CD4-positive, alpha-beta memory T cell (primary cell): ENCODE measurements at places on chromosomes 3 and 15.

- no peak for DNase-seq
Observed at GRCh38 chr15:35605764-35606449, 59.9 kb upstream of the DPH6 start.

DNA sequence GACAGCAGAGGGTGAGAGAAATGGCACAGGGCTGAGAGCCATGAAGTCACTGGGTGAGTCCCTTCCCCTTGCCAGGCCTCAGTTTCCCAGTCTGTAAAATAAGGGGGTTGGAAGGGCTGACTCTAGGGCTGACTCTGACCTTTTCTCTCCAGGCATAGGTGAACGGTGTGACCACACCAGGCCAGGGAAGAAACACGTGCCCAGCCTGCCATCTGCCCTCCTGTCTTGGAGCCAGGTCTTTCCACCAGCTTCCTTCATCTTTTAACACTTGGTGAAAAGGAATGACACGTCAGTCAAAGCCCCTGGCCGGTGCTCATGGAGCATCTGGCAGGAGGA is 74.4 kb downstream of the CPN2 start:
- no peak for DNase-seq

DNA sequence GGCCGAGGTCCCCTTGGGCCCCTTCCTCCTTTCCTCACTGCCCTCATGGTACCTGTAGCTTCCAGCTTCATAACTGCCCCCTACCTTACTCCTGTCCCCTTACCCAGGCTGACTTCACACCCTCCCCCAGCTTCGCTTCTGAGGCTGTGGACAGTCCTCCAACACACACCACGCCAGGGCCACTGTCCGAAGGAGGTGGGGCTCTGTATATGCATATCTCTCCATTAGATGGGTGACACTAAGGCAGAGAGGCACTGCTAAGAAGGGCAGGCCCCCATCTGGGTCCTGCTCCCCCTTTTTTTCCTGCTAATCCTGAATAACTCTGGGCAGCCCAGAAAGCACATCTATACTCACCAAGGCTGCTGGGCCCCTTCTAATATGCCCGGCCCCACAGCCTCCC is 1.0 kb upstream of the COL7A1 start:
- DNase-seq: no peak

- DNase-seq: no peak
Observed at GRCh38 chr15:27238707-27239423, 267.9 kb downstream of the GABRG3 start.

DNA sequence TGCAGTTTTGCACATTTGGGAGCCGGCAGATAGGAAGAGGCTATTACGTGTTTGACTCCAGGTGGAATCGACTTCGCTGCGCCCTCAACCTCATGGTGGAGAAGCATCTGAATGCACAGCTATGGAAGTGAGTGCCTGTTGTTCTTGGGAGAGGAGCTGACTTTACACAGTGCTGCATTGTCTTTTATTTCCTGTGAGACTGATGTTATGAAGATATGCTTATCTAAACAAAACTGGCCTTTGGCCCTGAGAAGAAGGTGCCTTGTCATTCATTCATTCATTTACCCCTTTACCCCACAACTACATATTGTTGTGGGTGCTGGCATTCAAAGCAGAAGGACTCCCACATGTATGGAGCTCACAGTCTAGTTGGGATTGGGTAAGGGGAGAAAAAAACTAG is 32.6 kb downstream of the PSMD6 start:
- DNase-seq: no peak

- no peak for DNase-seq
Observed at GRCh38 chr3:51747840-51748239, 31.2 kb downstream of the IQCF6 start.

DNA sequence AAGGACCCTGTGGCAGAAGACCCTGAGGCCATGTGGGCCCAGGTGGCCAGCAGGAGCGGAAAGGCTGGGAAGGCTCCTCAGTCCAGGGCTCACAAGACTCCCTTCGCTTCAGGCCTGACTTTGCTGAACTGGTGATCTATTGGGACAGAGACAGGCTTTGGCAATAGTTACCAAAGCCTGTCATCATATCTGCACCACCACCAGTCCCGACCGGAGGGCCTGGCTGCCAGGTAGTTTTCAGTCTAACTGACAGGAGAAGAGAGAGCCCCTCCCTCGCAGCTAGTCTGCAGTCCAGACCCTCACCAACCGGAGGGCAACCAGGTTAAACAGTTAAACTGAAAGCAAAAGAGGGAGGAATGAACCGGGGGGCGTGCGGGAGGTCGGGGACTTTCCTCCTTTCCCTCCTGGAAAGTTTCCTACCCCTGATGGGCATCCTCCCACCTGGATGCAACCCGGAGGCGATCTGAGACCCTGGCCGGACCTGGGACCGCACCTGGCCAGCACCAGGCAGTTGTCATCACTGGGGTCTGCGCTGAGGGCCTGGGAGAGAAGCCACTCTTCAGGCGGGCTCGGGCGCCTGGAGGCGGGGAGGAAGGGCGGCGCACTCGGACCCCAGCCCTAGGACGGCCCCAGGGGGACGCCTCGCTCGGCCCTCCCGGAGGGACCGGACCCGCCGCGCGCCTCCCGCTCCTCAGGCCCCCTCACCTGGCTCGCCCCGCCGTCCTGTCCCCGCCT is 435 bp downstream of the RAB27A start:
- peak; percentile 61 for DNase-seq

DNA sequence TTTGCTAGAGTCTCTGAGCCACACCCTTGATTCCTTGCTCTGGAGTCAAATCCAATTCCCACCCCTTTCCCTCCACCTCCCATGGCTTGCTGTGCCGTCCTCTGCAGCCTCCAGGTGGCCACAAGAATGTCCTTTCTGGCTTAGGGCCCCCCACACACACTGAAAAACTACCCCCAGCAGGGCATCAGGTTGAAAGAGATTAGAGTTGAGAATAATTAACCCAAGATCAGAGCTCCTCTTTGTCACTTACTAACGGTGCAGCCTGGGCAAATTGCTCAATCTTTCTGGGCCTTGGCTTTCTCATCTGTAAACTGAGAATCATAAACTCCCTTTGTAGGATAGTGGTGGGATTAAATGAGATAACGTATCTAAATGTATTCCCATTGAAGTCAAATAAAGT is 78.5 kb downstream of the MRPL46 start:
- no peak for DNase-seq

- DNase-seq: no peak
Observed at GRCh38 chr15:58724466-58724865, 25.0 kb downstream of the ADAM10 start.

DNA sequence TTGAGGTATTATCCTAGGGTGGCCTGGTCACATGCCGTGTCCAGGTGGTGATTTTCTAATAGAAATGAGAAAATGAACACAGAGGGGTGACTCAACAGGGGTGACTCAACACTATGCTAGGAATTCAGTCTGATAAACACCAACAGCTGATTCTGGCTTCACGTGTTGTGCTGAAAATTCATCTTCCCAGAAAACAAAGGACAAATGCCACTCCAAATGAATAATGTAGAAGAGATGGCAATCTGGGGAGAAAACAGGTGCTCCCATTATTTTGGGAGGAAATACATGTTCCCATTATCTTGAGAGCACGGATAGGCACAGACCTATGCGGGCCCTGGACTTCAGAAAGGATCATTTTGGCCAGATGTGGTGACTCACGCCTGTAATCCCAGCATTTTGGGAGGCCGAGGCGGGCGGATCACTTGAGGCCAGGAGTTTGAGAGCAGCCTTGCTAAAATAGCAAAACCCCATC is 101.2 kb upstream of the MEX3B start:
- DNase-seq: no peak

DNA sequence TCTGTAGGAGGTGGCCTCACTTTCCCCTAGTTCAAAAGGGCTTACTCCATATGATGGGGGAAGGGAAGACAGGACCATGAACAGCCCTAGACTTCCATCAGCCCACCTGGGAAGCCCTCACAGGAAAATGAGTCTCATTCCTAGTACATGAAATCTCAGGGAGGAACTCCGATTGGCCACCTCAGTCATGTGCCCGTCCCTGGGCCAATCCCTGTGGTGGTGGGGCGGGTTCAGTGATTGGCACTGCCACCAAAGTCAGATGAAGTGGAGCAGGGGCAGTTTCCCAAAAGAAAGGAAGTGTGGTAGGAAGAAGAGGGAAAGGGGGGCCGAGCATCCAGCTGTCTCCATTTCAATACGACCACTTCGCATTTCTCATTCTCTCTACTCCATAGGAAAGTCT is 25.9 kb upstream of the GP9 start:
- no peak for DNase-seq

GRCh38 chr3:155757577-155757976 is 12.7 kb upstream of the PLCH1 start:
- no peak for DNase-seq

GRCh38 chr3:57556459-57557084 is 498 bp downstream of the PDE12 start:
- DNase-seq: peak; percentile 52

DNA sequence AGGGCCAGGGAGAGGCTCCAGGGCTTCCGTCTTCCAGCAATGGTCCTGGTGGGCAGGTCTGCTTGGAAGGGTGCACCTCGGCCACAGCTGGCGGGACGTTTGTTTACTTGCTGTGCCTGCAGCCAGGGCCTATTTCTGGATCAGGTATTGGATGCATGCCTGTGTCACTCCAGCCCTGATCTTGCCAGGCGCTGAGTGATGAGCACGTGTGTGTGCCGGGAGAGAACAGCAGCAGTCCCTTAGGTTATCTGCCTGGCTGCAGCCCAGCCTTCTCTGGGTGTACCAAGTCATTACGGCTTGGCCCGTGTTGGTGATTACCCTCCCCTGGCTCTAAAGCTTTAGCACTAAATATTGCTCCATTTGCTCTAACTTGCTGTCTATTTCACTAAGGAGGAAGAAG is 14.9 kb downstream of the CCDC32 start:
- no peak for DNase-seq

- no peak for DNase-seq
Observed at GRCh38 chr3:87076946-87077345, 86.0 kb upstream of the VGLL3 start.

GRCh38 chr3:196327405-196327804 is 9.4 kb upstream of the DYNLT2B start:
- no peak for DNase-seq

DNA sequence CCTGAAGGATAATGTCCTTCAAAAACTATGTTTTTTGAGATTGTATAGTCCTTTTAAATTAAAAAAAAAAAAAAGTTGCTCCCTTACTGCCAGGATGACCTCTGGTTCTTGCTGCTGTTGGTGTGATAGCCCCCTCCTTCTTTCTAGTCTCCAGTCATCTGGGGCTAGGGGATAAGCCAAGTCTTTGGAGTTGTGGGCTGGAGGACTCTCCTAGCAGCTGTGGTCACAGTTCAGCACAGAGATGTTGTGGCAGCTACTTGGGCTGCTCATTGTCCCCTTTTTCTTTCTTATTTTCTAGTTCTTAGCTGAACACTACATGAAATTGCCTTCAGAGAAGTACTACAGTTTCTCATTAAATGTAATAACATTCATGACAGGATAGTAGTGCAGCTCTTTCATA is 39.2 kb upstream of the APH1B start:
- no peak for DNase-seq

DNA sequence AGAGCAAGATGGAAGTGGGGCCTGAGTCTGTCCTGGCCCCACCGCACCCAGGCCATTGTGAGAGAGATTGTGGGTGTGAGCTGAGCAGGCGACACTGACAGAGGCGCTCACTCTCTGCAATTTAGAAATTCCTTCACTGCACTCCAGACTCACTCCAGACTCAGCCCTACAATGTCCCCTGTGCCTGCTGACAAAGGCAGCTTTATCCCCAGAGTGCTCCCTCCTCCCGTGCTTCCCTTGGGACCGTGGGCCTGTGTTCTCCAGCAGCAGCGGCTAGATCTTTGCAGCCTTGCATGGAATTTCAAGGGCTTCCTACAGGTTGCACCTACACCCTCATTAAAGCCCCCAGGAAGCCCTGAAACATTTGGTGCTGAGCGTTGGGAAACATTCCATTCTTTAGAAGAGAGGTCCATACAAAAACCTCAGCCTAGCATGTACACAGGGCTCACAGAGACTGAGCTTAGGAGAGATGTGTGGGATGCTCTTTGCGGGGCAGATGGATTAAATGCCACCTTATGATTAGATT is 1.3 kb upstream of the IL16 start:
- no peak for DNase-seq

GRCh38 chr15:63260791-63261190 is 16.6 kb upstream of the APH1B start:
- no peak for DNase-seq

GRCh38 chr15:40307421-40308211 is at the start of gene PLCB2:
TSS of gene PLCB2 (minus strand) at chr15:40307935. CDS start at chr15:40307672, 263 bp downstream.
- peak; percentile 73 for DNase-seq

- no peak for DNase-seq
Observed at GRCh38 chr15:64806509-64806908, 18.9 kb downstream of the PIF1 start.

GRCh38 chr3:29475854-29476253 is 195.0 kb downstream of the RBMS3 start:
- no peak for DNase-seq
